GM12891 (cell line): ENCODE measurements at places on chromosomes 12 and 14.

- DNase-seq = no peak
These were observed 68.3 kb downstream of the LLPH start for GRCh38 chr12:66062290-66062625.

- no peak for DNase-seq
These were observed 184.0 kb downstream of the ITPR2 start for GRCh38 chr12:26648999-26649398.

- DNase-seq = no peak
These were observed 234.5 kb upstream of the PLXNC1 start for GRCh38 chr12:93913845-93914244.

- no peak for DNase-seq
These were observed 457.7 kb upstream of the SYT1 start for GRCh38 chr12:78406828-78407227.

DNA sequence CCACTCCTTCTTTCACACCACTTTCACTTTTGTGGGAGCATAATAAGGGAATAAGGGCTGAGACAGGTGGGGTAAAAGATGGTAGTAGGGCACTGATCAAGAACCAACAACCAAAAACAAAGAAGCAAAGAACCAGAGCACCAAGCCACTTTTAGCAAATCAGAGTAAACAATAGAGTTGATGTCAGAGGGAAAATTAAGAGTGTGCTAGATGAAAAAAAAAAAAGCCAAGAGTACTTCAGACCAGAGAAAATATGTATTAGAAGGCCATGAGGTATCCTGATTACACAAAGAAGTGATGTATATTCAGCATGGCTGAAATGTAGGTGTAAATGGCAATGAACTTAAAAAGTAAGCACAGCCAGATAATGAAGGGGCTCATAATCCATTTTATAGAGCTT, 75.4 kb downstream of the ABCC9 start:
- DNase-seq = no peak

GRCh38 chr12:20245491-20245890, 122.8 kb upstream of the PDE3A start:
- no peak for DNase-seq

- DNase-seq = no peak
These were observed 1.8 kb downstream of the IGF1 start for GRCh38 chr12:102478405-102479098.

DNA sequence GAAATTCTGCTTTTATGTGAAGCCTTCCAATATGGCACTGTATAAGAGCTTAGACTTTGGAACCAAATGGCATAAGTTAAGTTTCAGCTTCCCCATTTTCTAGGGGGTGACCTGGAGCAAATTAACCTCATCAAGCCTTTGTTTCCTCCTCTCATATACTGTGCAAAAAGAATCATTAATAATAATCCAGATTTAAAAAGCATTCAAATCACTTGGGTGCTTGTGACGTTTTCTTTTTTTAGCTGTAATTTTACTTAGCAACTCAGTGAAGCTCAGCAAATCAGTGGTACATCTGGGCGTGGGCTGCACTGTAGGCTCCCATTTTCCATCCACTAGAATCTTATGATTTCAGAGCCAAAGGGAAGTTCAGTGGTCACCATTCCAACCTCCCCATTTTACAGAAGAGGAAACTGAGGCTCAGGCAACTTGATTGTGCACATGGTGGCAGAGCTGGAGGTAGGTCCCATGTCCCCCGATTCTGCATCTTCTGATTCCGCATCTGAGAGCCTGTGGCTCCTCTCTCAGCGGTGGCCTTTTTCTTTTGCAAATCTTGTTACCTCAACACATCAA, 131.2 kb downstream of the SNAPC1 start:
- no peak for DNase-seq

GRCh38 chr12:92871116-92871515, 58.0 kb downstream of the EEA1 start:
- DNase-seq = no peak

GRCh38 chr14:71473843-71474242, 458.4 kb upstream of the RGS6 start:
- DNase-seq = no peak

GRCh38 chr12:56602239-56602638, 27.9 kb downstream of the BAZ2A start:
- DNase-seq = no peak

GRCh38 chr12:121942145-121942718, 23.8 kb downstream of the CFAP251 start:
- no peak for DNase-seq

GRCh38 chr12:46150735-46151134, 118.1 kb downstream of the SLC38A1 start:
- DNase-seq = no peak

DNA sequence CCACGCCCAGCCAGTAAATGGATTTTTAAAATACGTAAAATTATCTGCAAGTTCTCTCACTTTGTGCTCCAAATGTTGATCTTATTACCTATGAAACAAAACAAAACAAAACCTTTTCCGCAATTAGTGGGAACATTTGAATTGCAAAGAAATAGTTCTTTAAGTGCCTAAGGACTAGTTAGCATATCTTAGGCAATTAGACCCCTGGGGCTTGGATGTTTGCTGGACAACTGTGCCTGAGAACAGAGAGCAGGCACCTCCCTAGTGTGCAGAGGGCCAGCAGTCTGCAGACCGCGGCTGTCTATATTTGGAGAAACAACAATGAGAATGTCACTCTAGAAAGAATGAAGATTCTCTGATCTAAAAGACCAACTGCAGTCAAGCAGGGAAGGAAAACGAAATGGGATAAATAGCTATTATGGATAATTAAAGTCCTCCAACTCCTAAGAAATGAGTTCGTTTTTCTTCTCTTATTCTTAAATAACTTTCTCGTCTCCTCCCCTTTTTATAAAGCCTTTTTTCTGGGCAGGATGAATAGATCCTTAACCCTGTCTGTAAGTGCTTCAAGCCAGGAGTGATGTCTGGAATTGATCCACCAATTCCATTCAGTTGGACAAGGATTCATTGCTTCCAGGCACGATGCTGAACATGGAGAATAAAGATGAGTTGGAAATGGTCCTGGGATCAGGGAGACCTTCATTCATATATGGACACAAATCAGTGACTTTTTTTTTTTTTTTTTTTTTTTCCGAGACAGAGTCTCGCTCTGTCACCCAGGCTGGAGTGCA, 16.2 kb downstream of the SLC17A8 start:
- no peak for DNase-seq

GRCh38 chr14:20618271-20618749, 23.2 kb downstream of the OR6S1 start:
- DNase-seq = no peak

DNA sequence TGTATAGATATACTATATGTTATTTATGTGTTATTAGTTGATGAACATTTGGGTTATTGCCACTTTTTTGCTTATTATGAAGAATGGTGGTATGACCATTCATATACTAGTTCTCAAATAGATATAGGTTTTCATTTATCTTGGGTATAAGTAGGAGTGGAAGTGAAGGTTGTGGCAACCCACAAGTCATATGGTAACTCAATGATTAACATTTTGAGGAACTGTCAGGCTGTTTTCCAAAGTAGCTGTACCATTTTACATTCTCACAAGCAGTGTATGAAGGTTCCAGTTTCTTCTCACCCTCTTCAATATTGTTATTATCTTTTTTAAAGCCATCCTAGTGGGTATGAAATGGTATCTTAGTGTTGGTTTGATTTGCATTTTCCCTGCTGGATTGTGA, 19.0 kb upstream of the MSRB3 start:
- DNase-seq = no peak

DNA sequence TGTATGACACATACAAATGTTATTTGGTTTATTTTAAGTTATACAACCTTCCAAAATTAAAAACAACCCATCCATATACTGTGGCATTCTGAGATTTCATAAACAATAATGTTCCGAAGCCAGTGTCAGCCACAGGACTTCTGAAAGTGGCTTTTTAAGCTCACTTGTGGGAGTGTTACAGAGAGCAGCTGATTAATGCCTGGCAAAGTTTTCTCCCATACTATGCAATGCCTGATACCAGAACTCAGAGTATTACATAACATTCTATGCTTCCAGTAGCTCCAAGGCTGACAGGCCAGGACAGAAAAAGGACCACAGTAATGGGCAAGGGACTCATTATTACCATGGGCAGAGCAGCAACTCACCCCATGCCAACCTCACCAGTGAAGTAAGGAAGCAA, 29.3 kb downstream of the NELL2 start:
- no peak for DNase-seq
